HCT116 (cell line): ENCODE measurements at places on chromosomes 13 and 19.

- DNase-seq, result no peak
These were observed 37.3 kb downstream of the SOX1 start for GRCh38 chr13:112103961-112104880.

DNA sequence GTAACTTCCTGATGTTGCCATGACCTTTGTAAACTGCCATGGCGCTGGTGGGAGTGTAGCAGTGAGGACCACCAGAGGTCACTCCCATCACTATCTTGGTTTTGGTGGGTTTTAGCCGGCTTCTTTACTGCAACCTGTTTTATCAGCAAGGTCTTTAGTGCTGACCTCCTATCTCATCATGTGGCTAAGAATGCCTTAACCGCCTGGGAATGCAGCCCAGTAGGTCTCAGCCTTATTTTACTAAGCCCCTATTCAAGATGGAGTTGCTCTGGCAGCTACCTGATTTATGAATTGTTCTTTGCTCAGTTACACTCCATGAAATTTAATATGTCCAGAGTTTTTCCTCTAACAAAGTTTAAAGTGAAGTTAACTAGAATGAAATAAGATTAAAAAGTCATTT, 4.6 kb upstream of the EPS15L1 start:
- no peak for DNase-seq

GRCh38 chr13:23902975-23903905, 5.9 kb upstream of the C1QTNF9B start:
- DNase-seq, result no peak

- no peak for DNase-seq
These were observed 3.3 kb downstream of the ZNF350 start for GRCh38 chr19:51983361-51983760.

GRCh38 chr19:32891609-32892008, 22.0 kb upstream of the SLC7A9 start:
- DNase-seq, result no peak

DNA sequence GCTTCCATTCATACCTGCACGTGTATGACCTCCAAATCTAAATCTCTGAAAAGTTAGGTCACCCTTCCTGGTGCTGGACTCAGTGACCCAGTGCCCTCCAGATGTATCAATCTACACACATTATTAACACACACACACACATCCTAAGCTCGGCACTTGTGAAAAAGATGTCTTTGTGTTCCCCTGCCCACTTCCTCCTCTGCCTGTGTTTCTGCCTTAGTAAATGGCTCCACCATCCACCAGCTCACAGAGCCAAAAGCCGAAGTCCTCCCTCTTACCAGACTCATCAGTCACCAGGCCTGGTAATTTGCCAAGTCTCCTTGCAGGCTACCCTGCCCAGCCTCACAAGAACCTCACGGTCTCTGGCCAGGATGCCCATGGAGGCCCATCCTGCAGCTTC, 131.5 kb downstream of the SHISA2 start:
- no peak for DNase-seq
